ENCODE measurements at places on chromosomes 5 and 9.

DNA sequence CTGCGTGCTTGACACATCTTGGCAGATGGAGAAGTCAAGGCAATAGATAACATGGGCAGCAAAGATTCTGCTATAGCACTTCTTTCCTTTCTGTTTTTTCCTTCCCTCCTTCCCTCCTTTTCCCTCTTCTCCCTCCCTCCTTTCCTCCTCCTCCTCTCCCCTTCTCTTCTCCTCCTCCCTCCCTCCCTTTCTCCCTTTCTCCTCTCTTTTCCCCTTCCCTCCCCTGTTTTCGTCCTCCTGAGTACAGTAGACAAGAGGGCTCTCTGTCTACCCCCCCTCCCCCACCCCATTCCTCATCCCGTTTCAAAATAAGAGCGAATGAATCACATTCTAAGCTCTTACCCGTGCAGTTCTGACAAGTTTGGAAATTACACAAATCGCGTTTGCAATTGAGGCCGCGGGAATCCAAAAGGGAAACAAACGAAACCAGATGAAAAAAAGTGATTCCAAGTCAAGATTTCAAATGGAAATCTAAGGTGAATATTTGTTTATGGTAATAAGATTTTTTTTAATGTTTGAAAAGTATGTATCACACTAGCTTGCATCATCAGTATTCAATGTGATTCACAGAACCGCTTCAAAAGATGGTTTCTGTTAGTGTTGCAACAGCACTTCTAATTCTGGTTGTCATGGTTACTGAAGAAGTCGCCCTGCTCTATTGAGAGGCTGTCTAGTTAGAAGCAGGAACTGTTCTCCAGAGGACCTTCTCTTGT lies 1.3 kb downstream of the NIM1K start:
- DNase-seq, result no peak

- DNase-seq, result no peak
These were observed 100.2 kb downstream of the INSYN2B start for GRCh38 chr5:169880012-169880663.

GRCh38 chr5:77295863-77296378 lies 85.4 kb downstream of the PDE8B start:
- no peak for DNase-seq

- no peak for DNase-seq
These were observed 891.4 kb upstream of the C9orf72 start for GRCh38 chr9:28464481-28465216.

DNA sequence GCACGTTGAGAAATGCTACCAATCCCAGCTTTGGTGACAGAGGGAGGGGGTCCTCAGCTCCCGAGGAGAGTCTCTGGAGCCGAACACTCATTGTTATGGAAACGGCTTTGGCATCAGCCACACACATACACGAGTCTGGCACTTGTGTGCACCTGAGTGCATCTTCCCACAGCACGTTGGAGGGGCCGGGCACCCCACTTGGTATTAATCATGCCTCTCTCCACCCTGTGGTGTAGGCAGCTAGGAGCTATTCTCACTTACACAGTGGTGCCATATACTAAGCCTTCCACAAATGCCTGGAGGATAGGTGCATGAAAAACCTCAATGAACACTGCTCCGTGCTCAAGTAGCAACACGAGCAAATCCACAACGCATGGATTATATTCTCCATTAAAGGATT lies 133.9 kb upstream of the PANK3 start:
- DNase-seq, result no peak

DNA sequence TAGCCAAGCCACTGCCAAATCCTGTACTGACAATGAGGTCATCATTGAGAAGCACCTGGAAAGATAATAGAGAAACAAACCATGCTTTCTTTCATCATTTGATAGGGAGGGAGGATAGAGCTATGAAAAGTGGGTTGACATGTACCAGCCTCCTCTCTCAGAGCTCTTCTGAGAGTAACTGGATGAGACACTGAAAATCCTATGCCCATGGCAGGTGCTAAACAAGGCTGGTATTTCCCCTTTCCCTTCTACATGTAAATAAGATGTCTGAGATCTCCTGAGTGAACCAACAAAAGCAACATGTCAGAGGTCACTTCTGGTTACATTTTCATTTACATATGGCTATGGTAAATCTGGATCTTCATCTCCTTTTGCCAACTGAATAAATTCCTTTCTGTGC lies 45.3 kb upstream of the TRAF1 start:
- no peak for DNase-seq

DNA sequence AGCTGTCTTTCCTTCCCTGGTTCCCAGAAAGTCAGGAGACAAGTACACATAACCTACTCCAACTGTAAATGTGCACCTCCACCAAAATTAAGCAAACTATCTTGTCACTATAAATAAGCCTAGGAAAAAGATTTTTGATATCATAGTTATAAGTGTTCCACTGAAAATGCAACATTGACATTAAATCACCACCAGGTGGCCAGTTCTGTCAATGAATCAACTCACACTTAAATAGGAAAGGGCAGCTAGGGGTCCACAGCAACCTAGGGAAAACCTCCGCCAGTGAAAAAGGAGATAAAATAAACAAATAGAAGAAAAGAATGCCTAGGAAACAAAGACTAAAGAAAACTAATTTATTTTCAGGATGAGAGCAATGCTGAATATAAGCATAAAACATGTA lies 243.0 kb upstream of the PTPRD start:
- DNase-seq, result no peak

- no peak for DNase-seq
These were observed 324.3 kb upstream of the RFX3 start for GRCh38 chr9:3850098-3850497.

DNA sequence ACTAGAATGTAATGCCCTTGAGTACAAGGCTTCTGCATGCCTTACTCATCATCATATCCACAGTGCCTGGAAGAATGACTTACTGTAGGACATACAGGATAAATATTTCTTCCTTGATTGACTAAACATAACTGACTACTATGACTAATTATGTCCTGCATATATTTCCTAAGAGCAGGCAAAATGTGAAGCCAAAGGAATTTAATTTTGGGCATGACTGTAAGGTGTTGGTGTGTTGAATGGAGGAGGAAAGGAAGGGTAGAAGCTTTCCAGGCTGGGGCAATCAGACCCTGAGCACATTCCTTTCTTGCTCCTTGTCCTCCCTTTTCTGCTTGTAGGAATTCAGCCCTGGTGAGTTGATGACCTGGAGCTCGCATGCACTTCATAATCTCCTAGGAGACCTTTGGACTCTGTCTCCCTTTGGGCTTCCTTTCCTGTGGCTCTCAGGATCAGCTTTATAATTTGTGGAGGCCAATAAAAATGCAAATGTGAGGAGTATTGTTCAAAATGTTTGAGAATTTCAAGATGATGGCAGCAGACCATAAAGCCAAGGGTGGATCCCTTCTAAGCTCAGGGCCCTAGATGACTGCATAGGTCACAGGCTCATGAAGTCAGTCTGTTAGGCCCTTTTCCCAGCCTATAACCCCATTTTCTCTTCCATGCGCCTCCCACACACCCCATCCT lies 174.0 kb downstream of the HMHB1 start:
- DNase-seq, result no peak

DNA sequence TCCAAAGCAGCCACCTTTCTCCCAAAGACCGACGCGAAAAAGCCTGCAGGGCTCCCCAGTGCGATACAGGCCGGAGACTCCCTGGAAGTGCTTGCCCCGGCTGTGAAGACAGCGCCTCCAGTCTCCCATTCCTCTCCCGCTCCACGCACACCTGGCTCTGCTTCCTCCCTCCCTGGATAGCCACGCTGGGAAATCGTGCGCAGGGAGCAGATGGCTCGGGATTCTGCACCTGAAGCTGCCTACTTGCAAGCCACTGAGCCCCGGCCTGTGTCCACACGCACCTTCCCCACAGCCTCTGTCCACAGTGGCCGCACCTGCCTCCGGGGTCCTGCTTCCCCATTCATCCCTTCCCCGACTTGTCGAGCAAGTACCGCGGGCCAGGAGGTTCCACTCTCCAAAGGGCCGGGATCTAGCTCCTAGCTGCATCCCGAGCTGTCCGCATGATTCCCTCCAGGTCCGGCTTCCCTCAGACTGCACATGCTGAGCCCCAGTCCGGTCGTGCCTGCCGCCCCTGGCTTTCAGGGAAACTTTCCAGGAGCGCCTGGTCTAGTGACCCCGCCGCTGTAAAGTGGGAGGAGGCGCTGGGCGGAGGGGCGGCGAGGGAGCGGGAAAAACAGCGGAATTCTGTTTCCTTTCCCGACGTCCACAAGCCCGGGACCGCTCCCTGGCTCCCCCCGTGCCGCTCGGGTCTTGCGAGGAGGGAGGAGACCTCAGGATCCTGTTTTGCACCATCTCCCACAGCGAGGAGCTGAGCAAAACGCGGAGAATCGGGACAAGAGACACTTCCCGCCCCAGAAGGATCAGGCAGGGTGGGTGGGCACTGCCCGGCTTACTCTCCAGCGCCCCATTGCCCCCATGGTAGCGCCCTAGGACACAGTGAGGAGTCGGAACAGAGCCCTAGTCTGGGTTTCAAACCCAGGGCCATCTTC lies 2.0 kb downstream of the SEMA6A start:
- DNase-seq, result no peak

- DNase-seq, result no peak
These were observed 2.2 kb downstream of the CACFD1 start for GRCh38 chr9:133461975-133462374.

DNA sequence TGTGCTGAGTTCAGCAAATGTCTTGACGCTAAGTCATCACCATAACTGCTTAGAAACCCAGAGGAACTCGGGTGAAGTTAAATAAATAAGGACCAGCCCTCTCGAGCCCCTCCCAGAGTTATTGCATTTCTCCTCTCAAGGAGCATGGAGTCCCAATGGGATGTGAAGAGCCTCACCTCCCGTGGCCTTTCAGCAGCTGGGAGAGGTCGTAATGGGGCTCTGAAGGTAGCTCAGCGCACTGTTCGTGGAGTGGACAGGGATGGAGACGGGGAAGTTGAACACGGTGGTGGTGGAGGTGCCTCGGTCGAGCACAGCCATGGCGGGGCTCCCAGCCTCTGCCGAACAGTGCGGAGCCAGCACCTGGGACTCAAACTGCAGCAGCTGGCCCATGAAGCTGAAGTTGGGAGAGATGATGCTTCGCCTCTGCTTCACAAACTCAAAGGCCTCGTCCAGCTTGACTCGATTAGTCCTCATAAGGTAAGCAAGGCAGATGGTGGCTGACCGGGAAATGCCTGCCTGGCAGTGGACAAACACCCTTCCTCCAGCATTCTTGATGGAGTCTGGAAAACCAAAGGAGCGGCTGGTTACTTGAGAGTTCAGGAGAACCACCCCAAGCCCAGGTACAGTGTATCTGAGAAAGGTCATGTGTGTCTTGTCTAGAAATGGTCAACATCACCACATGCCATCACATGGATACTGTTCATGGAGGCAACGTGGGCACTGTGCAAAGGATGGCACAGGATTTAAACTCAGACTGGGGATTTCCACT lies 2.2 kb downstream of the DUSP1 start:
- no peak for DNase-seq

DNA sequence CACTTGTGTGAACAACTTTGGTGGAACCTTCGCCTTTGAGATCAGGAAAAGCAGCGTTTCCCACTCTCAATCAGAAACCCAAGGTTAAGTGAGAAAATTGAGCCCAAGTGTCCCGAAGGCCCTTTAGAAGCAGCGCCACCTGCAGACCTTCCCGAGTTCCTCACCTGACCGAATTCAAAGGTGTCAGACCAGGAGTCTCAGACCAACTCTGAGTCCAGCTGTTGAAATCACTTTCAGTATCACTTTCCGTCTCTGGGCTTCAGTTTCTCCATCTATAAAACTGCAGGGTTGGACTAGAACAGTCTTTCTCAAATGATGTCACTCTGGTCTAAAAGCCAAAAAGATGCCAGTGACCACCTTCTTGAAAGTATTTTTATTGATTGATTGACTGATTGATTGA lies 31.7 kb upstream of the GRHPR start:
- DNase-seq, result no peak

DNA sequence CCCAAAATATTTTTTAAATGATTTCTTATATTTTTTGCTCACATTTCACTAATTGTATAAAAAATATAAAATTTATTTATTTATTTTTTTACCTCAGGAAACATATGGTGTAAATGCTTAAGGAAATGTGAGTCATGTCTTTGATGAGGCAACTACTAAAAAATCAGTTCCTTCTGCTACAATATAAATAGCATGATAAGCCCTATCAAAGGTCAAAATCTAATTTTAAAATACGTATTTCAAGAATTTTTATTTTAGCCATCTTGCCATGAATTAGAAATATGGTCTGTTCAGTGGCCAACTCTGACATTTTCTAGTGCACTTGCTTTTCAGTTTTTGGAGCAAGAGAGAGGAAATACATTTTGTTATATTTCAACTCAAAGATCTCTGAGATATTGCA lies 50.5 kb downstream of the PDE4D start:
- no peak for DNase-seq

- no peak for DNase-seq
These were observed 168.2 kb upstream of the RAI14 start for GRCh38 chr5:34487956-34488355.

- DNase-seq, result peak; percentile 93
These were observed 8.7 kb downstream of the STK10 start for GRCh38 chr5:172178991-172179989.

- peak; percentile 39 for DNase-seq
These were observed 62.9 kb downstream of the SMIM23 start for GRCh38 chr5:171848486-171848885.

GRCh38 chr9:25094518-25094917 lies 548.8 kb upstream of the IZUMO3 start:
- DNase-seq, result no peak

GRCh38 chr9:91042024-91042423 lies 240.4 kb downstream of the SYK start:
- DNase-seq, result no peak

GRCh38 chr9:16721972-16722371 lies 148.5 kb downstream of the BNC2 start:
- no peak for DNase-seq

- no peak for DNase-seq
These were observed 90.7 kb downstream of the MEF2C start for GRCh38 chr5:88792144-88792840.

GRCh38 chr9:111873901-111874300 lies 22.7 kb upstream of the UGCG start:
- DNase-seq, result no peak

DNA sequence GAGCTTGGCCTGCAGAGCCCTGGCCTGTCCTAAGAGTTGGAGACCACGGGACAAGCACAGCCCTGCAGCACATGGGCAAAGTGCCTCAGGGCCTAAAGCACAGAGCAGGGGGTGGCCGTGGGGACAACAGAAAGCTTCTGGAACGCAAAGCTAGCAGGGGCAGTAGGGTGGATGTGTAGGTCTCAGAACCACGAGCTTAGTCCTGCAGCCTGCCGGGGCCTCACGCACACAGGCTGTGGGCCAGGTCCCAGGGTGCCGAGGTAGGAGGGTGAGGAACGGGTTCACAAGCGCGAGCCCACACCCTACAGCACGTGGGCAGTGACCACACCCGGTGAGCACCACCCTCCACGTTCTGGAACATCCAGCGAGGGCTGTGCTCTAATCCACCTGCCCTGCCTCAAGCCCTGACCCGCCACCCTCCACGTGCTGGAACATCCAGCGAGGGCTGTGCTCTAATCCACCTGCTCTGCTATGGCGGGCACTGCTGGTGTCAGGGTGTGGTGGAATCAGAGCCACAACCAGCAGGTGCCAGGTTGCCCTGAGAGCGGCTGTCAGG lies 9.3 kb downstream of the CLPTM1L start:
- DNase-seq, result no peak

GRCh38 chr9:121067640-121068039 lies 7.1 kb upstream of the CNTRL start:
- peak; percentile 10 for DNase-seq
